Right cardiac atrium (tissue), 5 donors: ENCODE measurements at places on chromosomes 3 and 15. TPM values are rescaled to one million over a fixed set of nuclear protein-coding genes. Genes with fewer than 3 reads are reported as not detected.

- DNase-seq: no peak
These were observed 28.7 kb downstream of the WWTR1 start for GRCh38 chr3:149628957-149629670.

Gene STAB1
- polyA plus RNA-seq: 69.5 TPM

DNA sequence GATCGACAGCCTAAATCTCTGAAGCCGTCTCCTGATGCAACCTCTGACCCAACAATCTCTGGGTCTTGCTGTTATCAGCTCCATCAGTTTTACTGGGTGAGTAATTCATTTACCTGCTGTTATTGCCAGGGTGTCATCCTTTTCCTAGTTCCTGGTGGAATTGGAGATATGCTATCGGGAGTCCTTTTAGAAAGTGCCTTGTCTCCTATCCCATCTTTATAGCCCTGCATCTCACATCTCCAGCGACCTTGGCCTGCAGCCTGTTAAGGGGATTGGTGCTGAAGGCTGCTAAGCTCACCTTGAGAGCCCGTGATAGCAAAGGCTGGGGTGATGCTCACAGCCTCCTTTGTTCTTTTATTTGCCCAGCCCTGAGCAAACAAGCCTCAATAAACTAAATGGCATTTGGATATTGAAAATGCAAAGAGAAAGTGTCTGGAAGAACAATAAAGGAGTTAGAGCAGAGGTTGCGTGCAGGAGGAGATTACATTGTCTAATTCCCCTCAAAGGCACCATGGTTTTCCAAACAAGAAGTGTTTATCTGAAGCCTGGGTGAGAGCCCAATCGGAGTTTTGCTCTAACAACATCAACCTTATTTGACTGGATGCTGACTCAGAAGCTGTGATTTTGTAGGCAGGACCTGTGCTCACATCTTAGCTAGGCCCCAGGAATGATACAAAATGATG is 101.8 kb downstream of the RPLP1 start:
- DNase-seq: no peak

GRCh38 chr15:73141216-73141900 is 89.1 kb downstream of the NEO1 start:
- DNase-seq: no peak

DNA sequence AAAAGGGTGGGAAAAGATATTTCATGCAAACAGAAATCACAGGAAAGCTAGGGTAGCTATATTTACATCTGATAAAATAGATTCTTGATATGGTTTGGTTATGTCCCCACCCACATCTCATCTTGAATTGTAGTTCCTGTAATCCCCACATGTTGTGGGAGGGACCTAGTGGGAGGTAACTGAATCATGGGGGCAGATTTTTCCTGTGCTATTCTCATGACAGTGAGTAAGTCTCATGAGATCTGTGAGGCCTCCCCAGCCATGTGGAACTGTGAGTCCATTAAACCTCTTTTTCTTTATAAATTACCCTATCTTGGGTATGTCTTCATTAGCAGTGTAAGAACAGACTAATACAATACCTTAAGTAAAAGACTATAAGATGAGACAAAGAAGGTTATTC is 558.1 kb downstream of the RSL24D1 start:
- no peak for DNase-seq

DNA sequence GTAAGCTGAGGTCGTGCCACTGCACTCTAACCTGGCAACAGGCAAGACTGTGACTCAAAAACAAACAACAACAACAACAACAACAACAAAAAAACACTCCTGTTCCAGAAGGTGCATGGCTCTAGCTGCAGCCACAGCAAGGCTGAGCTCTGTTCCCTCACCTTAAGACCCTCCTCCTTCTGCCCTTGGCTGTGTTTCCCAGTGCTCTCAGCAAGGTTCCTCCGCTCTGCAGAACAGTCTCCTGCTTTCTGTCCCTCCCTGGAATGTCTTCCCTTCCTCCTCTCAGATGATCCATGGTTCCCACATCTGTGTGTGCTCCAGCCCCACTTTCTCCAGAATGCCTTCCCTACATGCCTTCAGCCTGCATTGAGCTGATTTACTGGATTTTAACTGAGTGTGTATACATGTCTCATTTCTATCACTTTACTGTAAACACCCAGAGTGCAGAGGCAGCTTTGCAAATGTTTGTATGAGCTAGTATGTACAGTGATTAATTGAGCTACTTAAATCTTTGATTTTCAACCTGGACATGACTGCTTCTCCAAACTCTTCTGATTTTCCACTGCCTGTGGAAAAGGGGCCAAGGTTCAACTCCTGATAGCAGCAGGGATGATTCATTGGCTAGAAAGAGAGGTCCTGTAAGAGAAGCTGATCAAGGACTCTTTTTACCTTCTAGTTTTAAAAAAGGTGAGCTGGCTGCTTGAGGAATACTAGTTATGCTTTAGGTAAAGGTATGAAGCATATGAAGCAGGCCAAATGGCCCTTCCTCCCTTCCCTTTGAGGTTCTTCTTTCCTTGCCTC is 14.7 kb downstream of the ANKUB1 start:
- DNase-seq: no peak

Gene ZNF660
- 1.0 TPM for polyA plus RNA-seq

Gene PLSCR2
- polyA plus RNA-seq: not detected

DNA sequence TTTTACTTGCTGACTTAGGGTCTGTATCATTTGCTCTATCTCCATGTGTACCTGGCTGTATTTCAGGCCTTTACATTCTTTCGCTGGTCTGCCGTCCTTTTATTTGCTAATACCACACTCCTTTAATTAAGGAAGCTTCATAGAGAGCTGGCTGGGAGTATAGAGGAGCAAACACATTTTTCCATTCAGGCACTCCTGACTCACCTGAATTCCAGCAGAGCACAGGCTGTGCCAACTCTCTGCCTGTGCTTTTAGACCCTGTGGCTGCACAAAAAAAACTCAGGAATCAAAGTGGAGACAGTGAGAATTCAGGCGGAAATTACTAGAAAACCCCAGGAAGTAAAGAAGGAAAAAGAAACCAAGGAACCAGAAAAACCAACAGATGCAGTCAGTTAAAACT is 29.0 kb upstream of the ATP10A start:
- no peak for DNase-seq

DNA sequence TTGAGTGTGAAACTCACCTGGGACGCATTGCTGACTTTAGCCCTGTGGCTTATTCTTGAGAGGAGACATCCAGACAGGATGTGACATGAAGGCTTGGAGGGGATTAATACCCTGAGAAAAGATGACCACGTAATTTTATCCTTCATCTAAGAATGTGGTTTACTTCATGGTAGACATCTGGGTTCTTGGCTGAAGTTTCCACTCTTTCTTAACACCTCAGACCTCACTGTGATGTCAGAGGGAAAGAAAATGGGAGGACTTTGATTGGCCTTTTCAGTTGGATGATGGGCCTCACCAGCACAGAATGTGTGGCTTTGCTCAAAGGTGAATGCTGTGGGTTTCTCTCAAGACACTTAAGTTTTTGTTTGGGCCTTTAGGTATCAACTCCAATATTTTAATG is 16.5 kb downstream of the GORASP1 start:
- no peak for DNase-seq

DNA sequence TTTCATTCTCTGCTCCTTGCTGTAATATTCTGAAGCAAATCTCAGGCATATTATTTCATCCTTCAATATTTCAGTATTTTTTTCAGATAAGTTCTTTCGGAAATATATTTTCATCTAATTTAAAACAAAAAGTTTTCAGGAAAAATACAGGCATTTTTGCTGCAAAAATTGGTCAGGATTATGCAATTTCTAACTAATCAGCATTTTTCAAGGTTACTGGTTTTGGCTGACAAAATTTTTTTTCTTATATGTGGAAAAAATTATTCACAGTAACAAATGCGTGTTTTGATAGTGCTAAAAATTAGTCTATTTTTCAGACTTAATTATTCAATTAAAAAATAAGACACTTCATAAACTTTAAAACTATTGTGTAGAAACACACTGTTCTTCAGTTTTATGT is 31.4 kb downstream of the FNDC3B start:
- DNase-seq: no peak

DNA sequence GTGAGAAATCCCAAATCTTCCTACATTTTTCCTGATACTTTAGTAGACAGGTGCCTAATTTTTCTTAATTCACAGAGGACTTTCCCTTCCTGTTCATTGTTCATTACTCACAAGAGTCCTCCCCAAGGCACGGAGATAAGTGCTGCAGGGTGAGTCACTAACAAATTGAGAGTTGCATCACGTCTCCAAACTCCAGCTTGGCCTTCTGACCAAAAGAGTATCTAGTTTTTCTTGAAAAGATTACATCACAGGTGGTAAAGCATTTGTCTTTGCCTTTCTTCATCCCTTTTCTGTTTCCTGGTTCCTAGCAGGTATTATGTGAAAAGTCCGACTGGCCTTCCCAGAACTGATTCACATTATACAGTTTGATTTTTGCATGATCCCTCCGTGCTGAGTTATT is 24.9 kb upstream of the RASGRP1 start:
- DNase-seq: peak; percentile 16

GRCh38 chr15:98954411-98954810 is 53.2 kb downstream of the PGPEP1L start:
- peak; percentile 85 for DNase-seq

DNA sequence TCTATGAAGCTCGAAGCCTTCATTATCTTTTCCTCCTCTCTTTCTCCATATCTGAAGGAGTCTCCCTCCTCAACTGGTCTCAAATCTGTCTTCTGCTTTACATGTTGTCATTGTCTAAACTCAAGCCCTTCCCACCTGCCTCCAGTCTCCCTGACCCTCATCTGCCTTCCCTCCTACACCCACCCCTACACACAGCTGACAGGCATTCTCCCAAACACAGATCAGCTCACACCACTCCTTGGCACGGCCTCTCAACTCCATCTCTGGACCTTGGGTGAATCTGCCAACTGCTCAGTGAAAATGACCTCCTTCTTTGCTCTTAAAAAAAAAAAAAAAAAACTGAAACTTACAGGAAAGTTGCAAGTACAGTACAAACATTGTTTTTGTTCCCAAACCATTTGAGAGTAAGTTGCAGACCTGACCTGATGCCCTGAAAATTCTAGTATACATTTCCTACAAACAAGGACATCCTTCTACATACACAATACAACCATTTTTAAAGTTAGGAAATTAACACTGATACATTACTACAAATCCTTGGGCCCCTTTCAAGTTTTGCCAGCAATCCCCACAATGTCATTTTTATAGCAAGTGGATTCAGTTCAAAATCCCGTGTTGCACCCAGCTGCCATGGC is 49.4 kb upstream of the UBE2E1 start:
- DNase-seq: no peak

Gene P2RY13
- polyA plus RNA-seq: 0.29 TPM

DNA sequence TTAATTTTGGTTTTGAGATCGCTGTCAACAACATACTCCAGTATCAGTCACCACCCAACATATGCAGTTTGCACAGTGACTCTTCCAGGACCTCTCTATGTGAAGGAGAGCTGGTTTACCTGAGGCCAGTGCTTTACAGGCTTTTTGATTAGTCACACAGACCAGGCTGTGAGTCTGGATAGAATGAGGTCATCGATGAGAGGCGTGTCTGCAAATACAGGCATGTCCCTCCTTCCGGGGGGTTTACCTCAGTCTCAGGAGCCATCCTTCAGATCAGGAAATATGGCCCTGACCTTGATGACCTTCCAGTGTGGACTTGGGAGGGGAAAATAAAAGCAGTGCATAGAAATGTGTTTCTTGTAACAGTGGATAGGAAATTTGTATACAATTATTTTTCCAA is 46.9 kb downstream of the KBTBD12 start:
- no peak for DNase-seq

Gene CFAP92
- 0.11 TPM for polyA plus RNA-seq

DNA sequence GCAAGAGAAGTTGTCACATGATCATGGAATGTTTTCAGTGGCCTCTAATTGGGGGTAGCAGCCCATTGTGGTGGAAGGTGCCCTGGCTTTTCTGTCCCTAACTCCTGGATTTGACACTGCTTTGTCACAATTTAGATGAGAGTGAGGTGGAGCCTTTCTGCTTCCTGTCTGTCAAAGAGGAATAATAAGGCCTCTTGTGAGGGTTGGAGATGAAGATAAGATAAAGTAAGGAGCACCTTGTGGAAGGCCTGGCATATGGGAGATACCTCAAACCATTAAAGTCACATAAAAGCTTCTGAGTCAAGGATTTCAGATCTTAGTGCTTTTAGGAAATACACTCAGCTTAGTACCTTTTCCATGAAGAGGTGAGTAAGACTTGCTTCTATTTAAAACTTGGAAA is 172.6 kb upstream of the FAM3D start:
- DNase-seq: no peak

GRCh38 chr15:71146580-71146982 is 31.3 kb downstream of the THSD4 start:
- DNase-seq: no peak

GRCh38 chr15:101255615-101256241 is 3.9 kb upstream of the CHSY1 start:
- no peak for DNase-seq

GRCh38 chr3:52289747-52290595 is 2.3 kb downstream of the GLYCTK start:
- DNase-seq: no peak

DNA sequence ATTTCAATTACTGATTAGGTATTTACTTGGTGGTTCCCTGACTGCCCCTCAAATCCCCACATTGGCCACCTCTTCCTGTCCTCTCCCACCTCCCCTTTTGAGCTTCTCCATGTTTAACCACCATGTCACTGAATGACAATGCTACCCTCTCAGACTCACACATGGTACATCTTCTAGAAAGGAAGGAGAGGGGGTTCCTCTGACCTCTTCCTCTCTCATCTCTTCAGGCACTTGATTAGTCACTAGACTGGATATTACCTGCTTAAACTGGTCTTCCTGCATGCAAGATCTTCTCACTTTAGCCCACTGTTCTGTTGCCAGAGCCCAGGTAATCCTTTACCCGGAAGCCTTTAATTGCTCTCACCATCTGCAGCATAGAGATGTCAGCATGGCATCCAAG is 64.9 kb downstream of the DIPK2A start:
- no peak for DNase-seq

DNA sequence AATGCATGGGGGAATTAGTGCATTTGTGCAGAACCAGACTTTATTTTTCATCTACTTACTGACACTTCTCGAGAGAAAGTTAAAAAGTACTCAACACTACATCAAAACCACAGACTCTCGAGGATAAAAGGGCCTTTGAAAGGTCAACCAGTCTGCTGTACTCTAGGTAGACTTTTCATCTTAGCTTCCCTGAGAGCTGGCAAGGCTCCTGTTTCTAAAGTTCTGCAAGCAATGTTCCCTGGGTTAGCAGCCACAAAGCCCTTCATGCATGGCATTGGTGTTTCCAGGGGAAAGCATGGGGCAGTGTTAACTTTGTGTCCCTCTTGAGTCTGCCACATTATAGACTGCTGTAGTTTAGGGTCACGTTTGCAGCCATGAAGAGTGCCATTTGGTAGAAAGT is 106.4 kb upstream of the PFN2 start:
- DNase-seq: no peak

Gene DNASE1L3
- 15.6 TPM for polyA plus RNA-seq

GRCh38 chr15:81945014-81945615 is 100.7 kb downstream of the MEX3B start:
- no peak for DNase-seq

GRCh38 chr3:180390313-180390712 is 211.7 kb upstream of the TTC14 start:
- DNase-seq: no peak

Gene LAMB2
- 803 TPM for polyA plus RNA-seq

Gene PRR20G
- polyA plus RNA-seq: not detected

GRCh38 chr3:47762233-47762632 is 19.5 kb downstream of the SMARCC1 start:
- DNase-seq: no peak

Gene AGTR1
- polyA plus RNA-seq: 23.7 TPM

- DNase-seq: no peak
These were observed 97.8 kb downstream of the RPL22L1 start for GRCh38 chr3:170772175-170772574.

Gene NPTN
- 300 TPM for polyA plus RNA-seq

- no peak for DNase-seq
These were observed 460.9 kb upstream of the KCNMB2 start for GRCh38 chr3:178075344-178075743.
